GM12864 (cell line): ENCODE measurements at places on chromosomes 11 and 22.

GRCh38 chr11:102911758-102912481, 37.1 kb upstream of the MMP12 start:
- no peak for DNase-seq

DNA sequence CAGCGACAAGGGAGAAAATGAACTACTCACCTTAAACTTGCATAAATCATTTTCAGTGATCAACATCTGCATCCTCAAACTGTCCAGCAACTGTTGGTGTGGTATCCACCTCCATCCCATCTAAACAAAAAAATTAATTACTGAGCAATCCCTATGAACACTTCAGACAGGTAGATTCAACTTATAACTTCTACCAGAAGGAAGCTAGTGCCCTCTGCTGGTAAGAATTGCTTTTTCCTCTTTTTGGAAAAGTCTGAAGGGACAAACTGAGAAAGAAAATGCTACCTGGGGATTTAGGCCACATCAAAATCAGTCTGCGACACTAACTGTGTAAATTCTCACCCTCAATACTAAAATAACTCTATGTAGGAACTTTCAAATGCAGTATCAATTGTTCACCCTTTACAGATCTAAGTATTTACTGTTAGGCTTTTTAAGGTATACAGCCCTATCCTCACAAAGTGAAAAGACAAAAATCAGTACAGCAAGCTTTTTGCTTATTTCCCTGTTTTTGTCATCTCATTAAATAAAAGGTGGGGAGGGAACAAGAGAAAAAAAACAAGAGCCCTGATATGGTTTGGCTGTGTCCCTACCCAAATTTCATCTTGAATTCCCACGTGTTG, 17.9 kb downstream of the CLNS1A start:
- no peak for DNase-seq

- no peak for DNase-seq
Observed at GRCh38 chr11:94546886-94547285, 3.2 kb downstream of the FUT4 start.

GRCh38 chr11:117794772-117795629, 2.0 kb downstream of the DSCAML1 start:
- no peak for DNase-seq

- no peak for DNase-seq
Observed at GRCh38 chr22:49299821-49300231, 527.8 kb downstream of the BRD1 start.

GRCh38 chr11:36510594-36510942, 496 bp upstream of the TRAF6 start:
- DNase-seq: no peak

DNA sequence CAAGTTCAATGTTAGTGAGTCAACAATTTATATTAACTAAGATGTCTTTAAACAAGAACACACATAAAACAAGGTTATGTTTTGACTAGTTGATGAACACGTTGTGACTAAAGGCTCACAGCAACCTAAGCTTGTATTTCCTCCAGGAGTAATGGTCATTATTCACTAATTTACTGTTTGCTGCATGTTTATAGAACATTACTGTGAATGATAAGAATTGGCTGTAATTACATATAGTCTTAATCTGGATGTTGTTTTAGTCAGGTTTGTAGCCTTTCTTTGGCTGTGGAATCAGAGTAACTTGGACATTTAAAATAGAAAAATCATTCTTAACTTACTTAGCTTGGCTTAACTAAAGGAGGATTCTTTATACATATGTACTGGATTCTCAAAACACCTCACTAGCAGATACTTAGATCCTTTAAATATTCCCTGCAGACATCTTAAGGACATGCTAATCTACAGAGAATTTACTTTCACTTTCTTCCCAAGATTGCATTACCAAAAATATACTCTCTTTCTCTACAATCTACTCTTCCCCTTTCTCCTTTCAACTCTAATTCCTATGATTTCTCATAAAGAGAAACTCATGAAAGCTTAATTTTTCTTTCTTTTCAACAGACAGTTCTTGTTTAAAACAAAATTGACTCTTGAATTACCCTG, 319.7 kb upstream of the CTSC start:
- DNase-seq: no peak

DNA sequence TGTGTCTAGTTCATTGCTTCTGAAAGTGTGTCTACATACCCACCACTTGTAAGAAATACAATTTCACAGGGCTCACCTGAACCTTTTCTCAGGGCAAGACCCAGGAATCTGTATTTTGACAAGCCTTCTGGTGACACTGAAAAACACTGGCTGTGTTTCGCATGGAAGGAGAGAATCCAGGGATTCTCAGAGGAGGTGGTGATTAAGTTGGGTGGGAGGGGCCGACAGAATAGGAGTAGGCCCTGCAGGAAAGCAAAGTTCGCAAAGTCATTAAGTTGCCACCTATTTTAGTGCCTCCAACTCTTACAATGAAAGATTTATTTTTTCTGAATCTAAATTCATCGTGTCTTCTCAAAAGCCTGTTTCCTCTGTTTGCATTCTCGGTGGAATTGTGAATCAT, 186.8 kb downstream of the FAT3 start:
- DNase-seq: no peak

GRCh38 chr11:1330473-1330872, 21.0 kb upstream of the TOLLIP start:
- DNase-seq: no peak

DNA sequence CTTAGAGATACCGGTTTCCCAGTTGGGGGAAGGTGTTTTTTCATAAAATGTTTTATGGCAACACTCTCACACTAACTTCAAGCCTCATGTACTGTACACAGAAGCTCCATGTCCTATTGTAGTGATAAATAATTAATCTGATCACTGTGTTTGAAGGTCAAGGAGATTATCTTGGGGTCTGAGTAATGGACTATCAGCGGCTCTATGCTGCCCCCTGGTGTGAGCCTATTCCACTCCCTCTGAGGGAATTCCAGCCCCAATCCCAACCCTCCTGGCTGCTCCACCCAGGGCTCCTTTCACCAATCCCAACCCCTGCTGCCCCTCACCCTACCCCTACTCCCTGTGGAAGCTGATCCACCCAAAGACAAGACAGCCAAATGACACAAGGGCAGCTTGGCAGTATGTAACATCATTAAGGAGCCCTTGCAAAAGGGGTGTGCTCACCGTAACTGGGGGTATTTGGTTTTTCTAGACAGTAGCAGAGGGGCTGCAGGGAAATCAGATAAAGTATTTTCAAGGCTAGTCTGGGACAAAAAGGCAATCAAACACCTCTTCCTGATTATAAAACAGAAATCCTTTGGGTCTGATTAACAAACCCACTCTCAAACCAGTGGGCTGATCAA, 22.3 kb downstream of the HPS4 start:
- no peak for DNase-seq

- no peak for DNase-seq
Observed at GRCh38 chr11:120211522-120212258, 858 bp downstream of the OAF start.

GRCh38 chr22:20647586-20648305, 126.2 kb upstream of the SERPIND1 start:
- no peak for DNase-seq

GRCh38 chr11:118892514-118892913, 8.8 kb downstream of the CXCR5 start:
- no peak for DNase-seq

DNA sequence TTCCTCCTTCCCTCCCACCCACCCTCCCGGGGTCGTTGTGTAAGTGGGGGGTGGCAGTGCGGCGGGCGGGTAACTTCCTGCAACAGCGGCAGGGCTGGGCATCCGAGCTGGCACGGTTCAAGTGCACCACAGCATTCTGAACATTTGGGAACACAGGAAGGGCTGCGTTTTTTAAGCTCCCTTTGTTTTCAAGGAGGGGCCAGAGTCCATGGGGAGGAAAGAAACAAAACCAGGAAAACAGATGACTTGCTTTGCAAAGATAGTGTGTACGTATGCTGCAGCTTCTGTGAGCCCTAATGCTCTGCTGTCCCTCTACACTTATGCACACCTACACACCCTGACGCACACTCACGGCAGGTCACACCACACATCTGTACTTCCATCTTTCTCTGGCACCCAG, 152.5 kb downstream of the FBXO7 start:
- no peak for DNase-seq

DNA sequence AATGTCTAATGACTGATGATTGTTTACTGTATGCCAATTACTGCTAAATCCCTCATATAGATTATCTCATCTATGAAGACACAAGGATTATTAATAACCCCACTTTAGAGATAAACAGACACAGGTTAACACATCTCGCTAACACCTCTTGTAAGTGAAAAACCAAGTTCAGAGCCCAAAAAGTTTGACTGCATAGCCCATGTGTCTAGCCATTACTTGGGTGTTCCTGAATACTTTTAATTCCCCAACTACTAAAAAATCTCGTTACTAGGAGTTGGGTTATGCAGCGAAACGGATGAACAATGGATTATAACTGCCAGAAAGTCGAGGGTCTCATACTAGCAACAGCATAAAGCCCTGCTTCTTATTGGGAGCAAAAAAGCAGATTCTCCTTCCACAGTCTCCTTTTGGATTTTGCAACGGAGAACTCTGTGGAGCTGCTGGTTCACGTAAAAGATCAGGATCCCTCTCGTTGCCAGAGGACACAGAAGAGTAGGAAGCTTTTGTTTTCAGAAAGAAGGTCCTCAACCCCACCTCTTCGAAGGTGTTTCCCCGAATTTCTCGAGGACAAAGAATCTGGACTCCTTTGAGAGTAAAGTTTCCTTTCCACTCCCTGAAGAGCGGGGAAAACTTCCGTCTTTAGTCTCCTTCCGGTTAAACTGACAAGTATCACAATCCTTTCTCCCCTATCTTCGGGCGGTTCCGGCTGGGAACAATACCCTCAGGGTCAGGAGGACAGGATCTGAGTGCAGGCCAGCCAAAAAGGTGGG, 979 bp downstream of the ZBED5 start:
- DNase-seq: no peak

DNA sequence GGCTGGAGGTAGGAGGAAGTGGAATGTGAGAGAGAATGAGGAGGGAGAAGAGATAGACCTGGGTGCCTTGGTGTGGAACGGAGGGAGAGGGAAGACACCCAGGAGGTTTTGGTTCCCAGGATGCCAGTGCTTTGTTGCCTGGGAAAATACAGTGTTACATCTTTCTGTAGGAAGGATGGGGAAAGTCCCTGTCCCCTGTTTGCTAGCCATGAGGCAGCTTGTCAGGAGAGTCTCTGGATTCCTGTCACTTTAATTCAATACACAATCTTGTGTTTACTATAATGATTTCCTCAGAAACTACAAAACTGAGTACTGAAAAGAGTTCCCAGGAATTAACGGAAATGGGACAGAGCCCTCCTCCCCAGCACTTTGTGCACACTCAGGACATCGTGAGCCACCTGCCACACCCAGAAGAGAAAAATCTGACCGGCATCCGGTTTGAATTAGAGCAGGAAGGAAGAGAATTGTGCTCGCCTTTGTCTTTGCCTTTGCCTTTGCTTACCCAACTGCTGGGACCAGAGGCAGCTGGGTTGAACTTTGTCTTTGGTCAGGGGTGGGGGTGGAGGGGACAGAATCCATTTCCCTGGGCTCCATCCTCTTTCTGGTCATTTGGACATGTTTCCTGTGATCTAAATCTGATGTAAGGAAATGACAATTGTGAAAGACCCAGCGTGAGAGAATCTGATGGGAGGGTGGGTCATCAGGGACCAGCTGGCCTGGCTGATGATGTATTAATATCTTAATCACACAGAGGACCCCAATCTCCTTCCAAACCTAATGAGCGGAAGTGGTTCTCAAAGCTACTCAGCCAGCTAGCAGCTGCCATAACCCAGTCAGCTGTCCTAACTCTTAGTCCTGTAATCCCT, 1.3 kb upstream of the LIMK2 start:
- no peak for DNase-seq

- DNase-seq: no peak
Observed at GRCh38 chr11:102253020-102253715, 64.1 kb upstream of the BIRC3 start.

DNA sequence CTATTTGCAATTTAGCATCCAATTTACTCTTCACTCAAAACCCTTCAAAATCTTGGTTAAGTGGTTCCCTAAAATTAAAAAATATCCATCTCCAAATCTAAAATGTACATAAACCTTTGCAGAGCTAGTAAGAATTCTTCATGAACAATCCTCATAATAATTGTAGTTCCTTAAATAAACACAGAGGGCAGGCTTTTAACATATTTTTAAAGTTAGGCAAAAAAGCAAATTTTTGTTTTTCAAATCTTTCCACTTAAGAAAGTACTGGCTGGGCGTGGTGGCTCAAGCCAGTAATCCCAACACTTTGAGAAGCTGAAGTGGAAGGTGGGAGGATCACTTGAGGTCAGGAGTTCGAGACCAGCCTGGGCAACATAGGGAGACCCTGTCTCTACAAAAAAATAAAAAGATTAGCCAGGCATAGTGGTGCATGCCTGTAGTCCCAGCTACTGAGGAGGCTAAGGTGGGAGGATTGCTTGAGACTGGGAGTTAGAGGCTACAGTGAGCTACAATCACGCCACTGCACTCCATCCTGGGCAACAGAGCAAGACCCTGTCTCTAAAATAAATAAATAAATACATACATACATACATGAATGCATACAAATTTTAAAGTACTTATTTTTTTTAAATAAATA, 25.1 kb upstream of the PLAAT3 start:
- no peak for DNase-seq

DNA sequence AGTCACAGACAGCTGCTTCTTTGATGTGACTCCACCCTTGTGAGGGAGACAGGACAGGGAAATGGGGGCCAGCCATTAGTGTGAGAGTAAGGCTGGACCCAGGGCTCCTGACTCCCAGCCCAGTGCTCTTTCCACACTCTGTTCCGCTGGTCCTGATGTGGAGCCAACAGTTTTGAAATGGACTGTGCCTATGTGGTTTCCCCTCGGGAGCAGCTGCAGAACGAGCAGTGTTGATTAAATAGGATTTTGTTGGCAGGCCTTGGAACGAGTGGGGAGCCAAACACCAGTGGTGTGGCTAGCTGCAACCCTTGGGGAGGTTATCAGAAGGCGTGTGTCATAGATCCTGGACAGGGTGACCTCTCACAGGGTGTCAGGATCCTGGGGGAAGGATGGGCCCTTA, 66.5 kb upstream of the AMPD3 start:
- DNase-seq: no peak

- DNase-seq: no peak
Observed at GRCh38 chr11:123145661-123146060, 49.4 kb downstream of the CLMP start.

DNA sequence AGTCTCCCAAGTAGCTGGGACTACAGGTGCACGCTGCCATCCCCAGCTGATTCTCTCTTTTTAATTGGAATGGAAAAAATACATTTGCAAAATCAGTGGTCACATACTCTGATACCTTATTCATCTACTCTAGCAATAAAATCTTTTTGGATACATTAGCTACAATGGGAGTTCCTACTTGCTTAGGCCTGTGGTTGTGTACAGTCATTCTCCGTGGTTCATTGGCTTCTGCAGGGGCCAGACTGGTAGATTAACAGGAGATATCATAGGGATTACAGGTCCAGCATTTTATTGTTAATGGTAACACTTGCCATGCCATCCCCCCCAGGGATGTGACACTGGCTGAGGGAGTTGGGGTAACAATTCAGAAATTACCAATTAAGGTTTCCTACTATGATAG, 140.0 kb downstream of the ADAMTS15 start:
- no peak for DNase-seq

GRCh38 chr22:30193031-30193775, 53.4 kb downstream of the LIF start:
- no peak for DNase-seq
